Myometrial cell (primary cell): ENCODE measurements at places on chromosomes 5 and 9. TPM values are rescaled to one million over a fixed set of nuclear protein-coding genes. Genes with fewer than 3 reads are reported as not detected.

The CCNH gene
- total RNA-seq, result 66.6 and 84.4 TPM in 2 replicates

The PDGFRB gene
- total RNA-seq, result 138 and 149 TPM in 2 replicates

The FBP2 gene
- 0.29 TPM in 1 of 2 replicates, not detected in the other for total RNA-seq

The LCN2 gene
- not detected in 2 replicates for total RNA-seq

The CDH6 gene
- total RNA-seq, result 0.29 and 2.1 TPM in 2 replicates

The FOXD4L4 gene
- not detected in 2 replicates for total RNA-seq

The SGCD gene
- total RNA-seq, result 0.18 and 0.29 TPM in 2 replicates

The COL23A1 gene
- not detected in 2 replicates for total RNA-seq

The GARIN3 gene
- not detected in 2 replicates for total RNA-seq

The ANXA6 gene
- total RNA-seq, result 558 and 610 TPM in 2 replicates

The GMCL2 gene
- not detected in 2 replicates for total RNA-seq

The TNFSF15 gene
- total RNA-seq, result under 0.01 TPM in 1 of 2 replicates, not detected in the other

The ECPAS gene
- total RNA-seq, result 57.1 and 57.7 TPM in 2 replicates

The APC gene
- 14.4 and 23.2 TPM in 2 replicates for total RNA-seq

The SLC34A1 gene
- total RNA-seq, result not detected in 2 replicates

The NTNG2 gene
- under 0.01 and 0.58 TPM in 2 replicates for total RNA-seq

The SLC36A2 gene
- total RNA-seq, result not detected in 2 replicates

The SNCAIP gene
- 14.4 and 26.2 TPM in 2 replicates for total RNA-seq

The TESK1 gene
- total RNA-seq, result 14.4 and 18.6 TPM in 2 replicates

The BNC2 gene
- 18.1 and 21.0 TPM in 2 replicates for total RNA-seq

The CSF2 gene
- total RNA-seq, result 3.0 TPM in 1 of 2 replicates, not detected in the other

The FRRS1L gene
- under 0.01 and 0.29 TPM in 2 replicates for total RNA-seq

The TCOF1 gene
- total RNA-seq, result 37.8 and 39.5 TPM in 2 replicates

The CDKN2A gene
- 52.5 and 58.8 TPM in 2 replicates for total RNA-seq

The CPLANE1 gene
- total RNA-seq, result 16.4 and 21.8 TPM in 2 replicates

The PSIP1 gene
- 29.4 and 36.2 TPM in 2 replicates for total RNA-seq

The UNC13B gene
- 12.7 and 15.8 TPM in 2 replicates for total RNA-seq

The PCDHB10 gene
- 0.58 TPM in 1 of 2 replicates, not detected in the other for total RNA-seq

The IFNA21 gene
- not detected in 2 replicates for total RNA-seq

The DOCK8 gene
- total RNA-seq, result under 0.01 and 0.29 TPM in 2 replicates

The PFDN1 gene
- total RNA-seq, result 144 and 154 TPM in 2 replicates
